ENCODE measurements at places on chromosomes 13 and 19. TPM values are rescaled to one million over a fixed set of nuclear protein-coding genes. Genes with fewer than 3 reads are reported as not detected.

KXD1 gene
- 174 TPM for total RNA-seq

ZNF331 gene
- total RNA-seq = 38.7 TPM

SHISA7 gene
- total RNA-seq = not detected

ADGRE3 gene
- not detected for total RNA-seq

GRCh38 chr13:21058361-21058760 lies 3.0 kb downstream of the LATS2 start:
- no peak overlapping the region for H3K4me3 ChIP-seq
- H3K36me3 ChIP-seq = no peaks in the 10 kb centered on the region

DNA sequence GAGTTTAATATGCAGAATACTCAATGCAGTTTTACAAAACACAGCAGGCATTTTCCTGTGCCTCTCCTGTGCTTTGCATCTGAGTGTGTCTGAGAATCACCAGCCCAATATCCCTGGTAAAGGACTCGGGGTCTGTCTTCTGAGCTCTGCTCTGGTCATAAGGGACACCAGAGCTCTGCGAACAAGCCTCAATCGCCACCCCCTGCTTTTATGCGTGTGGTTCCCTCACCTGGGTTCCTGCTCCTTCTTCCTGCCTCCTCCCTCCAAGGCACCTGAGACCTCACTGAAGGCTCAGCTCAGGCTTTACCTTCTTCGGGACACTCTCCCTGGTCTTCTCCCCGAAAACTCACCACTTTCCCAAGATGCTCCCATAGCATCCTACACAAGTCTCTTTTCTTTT lies 84.5 kb downstream of the EFNB2 start:
- H3K27me3 ChIP-seq = no peaks in the 10 kb centered on the region
- no peak overlapping the region for H3K4me3 ChIP-seq
- H3K4me1 ChIP-seq = peaks cover 12% of the 10 kb centered on the region
- no peaks in the 10 kb centered on the region for H3K36me3 ChIP-seq

DNA sequence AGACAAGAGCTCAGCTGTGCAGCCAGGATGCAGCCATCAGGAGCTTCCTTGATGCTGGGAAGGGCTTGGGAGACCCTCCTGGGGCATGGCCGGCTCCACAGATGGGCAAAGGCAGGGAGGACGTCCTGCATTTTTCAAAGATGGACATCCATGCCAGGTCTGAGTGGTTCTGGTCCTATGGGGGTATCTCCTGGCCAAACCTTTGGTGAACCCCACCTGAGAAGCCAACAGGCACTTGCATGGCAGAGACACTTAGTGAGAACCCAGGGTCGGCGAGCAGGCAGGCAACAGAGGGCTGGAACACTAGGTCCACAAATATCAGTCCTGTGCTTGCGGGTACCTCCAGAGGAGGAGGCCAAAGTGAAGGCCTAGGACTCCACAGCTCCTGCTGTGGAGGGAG lies 70.0 kb downstream of the KCTD15 start:
- no peaks in the 10 kb centered on the region for H3K36me3 ChIP-seq
- no peaks in the 10 kb centered on the region for H3K27me3 ChIP-seq
- H3K4me1 ChIP-seq = no peaks in the 10 kb centered on the region
- no peak overlapping the region for H3K27ac ChIP-seq
- no peak overlapping the region for H3K4me3 ChIP-seq

- H3K4me1 ChIP-seq = peaks cover 3% of the 10 kb centered on the region
- DNase-seq = no peak
- no peaks in the 10 kb centered on the region for H3K27me3 ChIP-seq
- H3K4me3 ChIP-seq = no peak overlapping the region
- no peaks in the 10 kb centered on the region for H3K36me3 ChIP-seq
Observed at GRCh38 chr19:13860679-13861391, 16.1 kb upstream of the NANOS3 start.

All from thoracic aorta (tissue), 2 donors.